ENCODE measurements at places on chromosomes 4 and X. TPM values are rescaled to one million over a fixed set of nuclear protein-coding genes. Genes with fewer than 3 reads are reported as not detected.

- no peak for DNase-seq
These were observed 15.4 kb upstream of the FAM9C start for GRCh38 chrX:13059637-13060499.

DNA sequence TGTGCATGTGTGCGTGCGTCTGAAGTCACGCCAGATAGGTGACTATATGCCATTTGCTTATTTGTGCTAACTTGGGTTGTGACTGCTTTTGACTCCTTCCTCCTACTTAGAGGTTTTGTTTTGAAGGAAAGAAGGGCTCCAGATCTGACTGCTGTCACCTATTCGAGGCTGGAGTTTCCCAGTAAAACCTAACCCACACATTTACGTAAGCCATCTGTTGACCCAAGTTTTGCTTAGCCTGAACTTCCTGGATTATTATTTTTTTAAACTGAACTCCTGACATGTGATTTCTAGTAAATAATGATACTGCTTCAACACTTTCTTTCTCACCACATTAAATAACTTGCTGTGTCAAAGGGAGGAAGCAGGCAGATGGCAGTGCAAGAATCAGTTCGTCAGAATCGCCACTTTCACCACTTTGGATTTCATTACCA is 41.5 kb downstream of the DTHD1 start:
- no peak for DNase-seq

GRCh38 chr4:168353746-168354145 is 35.2 kb upstream of the DDX60 start:
- DNase-seq, result no peak

GRCh38 chrX:17944833-17945497 is 83.9 kb upstream of the RAI2 start:
- peak; percentile 24 for DNase-seq

DNA sequence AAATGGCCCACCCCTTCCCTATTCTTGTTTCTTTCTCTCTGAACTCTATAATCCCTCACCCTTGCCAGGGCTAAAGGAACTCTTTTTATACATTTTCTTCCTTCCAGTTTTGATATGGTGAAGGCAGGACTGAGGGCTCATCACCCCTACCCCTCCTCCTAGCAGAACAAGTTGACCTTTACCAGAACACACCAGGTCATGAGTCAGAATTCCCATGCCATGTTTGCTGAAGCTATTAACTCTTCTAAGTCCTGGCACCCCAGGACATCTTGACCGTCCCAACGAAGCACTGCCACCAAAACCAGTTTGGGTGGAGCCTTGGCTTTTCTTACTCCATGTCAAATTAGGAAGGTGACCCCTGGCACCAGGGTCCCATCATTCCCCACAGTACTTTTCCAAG is 57.5 kb upstream of the DYNLT3 start:
- no peak for DNase-seq

GRCh38 chr4:732911-733630 is 27.4 kb downstream of the PCGF3 start:
- no peak for DNase-seq

- peak; percentile 24 for DNase-seq
These were observed 10.1 kb upstream of the FGG start for GRCh38 chr4:154622598-154622997.

- DNase-seq, result no peak
These were observed 139.1 kb downstream of the VEGFC start for GRCh38 chr4:176653401-176654220.

- DNase-seq, result no peak
These were observed at the start of gene CC2D2A for GRCh38 chr4:15469402-15470127. Gene CC2D2A (plus strand): TSS chr4:15469882. CDS start chr4:15475933, 6,051 bp downstream.

DNA sequence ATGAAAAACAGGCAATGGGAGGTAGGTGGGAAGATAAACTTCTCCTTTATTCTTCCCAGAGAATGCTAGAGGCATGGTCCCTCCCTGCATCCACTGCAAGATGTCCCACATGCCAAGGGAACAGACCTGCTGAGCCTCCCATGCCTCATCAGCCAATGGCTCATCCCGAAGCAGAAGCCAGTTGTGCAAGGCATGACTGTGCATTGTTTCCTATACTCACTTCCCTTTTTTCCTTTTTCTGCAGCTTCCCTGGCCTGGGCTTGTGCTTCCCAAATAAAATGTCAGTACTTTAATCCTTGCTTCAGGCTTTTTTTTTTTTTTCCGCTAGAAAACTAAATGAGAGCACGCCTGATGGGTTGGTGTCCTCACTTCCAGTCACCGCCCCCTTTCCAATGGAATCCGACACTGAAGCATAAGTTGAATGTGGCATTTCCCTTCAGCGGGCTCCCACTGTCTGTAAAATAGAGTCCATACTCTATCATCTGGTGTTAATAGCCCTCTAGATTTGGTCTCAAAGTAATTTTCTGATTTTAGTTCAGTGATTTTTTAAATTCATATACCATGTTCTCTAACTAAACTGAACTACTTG is 239.0 kb upstream of the JADE1 start:
- no peak for DNase-seq

The BMPR1B gene
- total RNA-seq, result 0.10 TPM

The FGF5 gene
- total RNA-seq, result 0.30 TPM

The KANTR gene
- total RNA-seq, result 8.0 TPM

The STPG2 gene
- not detected for total RNA-seq

The ETDB gene
- total RNA-seq, result not detected

The SPP1 gene
- total RNA-seq, result 11.6 TPM

The GPR119 gene
- 0.32 TPM for total RNA-seq
